Stimulated activated CD4-positive, alpha-beta T cell treated with anti-CD3 and anti-CD28 coated beads, Interleukin-12 subunit alpha, Interleukin-12 subunit beta, amount 100 ng/mL, for 24 hours (primary cell): ENCODE measurements at places on chromosomes 7 and 10.

DNA sequence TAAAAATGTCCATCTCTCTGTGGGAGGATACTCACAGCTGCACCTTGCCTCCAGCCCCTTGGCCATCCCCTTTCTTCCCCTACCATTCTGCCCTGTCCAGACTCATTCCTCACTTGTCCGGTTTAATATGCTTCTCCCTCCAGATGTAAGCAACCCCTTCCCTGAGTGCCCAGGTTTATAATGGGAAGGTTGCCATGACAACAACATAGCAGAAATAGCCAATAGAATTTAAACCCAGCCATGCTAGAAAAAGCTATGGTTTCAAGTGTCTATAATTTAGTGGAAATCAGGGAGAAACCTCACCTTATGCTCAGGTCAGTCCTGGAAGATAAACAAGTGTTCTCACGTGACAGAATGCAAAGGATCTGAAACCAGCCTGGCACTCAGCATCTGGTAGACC is 196.0 kb upstream of the FZD8 start:
- no peak for DNase-seq

DNA sequence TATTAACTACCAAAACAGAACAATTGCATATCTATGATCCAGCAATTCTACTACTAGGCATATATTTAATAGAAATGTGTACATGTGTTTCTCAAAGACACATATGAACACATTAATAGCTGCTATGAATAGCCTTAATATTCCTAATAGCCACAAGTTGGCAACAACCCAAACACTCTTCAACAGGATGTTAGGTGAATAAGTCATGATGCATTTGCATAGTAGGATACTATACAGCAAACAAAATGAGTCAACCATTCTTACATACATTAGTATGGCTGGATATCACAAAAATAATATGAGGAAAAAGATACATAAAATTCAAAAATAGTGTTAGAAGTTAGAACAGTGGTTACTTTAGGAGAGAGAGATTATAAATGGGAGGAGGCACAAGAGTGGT is 26.8 kb upstream of the ZNF746 start:
- DNase-seq = no peak

DNA sequence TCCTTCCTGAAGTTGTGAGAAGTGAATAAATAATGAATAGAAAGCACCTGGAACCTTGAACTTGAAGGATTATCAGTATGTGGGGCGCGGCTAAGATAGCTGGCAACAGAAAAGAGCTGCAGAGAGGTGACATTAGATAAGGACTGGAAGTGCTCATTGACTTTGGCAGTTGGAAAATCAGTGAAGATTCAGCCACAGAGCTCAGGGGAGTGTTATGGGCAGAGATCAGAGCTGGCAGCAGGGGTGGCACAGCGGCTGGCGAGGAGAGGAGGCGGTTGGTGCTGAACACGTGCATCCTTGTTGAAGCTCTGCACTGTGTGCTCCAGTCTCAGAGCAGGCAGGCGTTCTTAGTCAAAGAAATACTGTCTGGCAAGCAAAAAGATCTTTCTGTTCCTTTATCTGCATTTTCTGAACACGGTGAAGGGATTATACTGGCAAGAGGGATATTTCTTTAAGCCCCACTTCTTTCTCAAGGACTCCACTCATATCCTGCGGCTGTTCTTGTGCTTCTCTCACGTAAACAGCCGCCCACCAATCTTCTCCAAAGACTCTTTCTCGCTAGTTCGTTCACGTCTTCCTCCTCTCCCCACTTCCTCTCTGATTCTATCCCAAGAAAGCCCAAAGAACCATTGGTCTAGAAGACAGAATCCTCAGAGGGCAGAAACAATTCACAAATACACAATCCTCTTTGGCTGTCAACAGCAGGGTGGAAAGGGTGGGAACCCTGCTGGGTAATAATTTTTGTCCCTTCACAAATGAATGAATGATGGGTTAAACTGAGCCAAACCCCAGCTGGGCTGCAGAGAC is 38.6 kb upstream of the ADD3 start:
- no peak for DNase-seq

GRCh38 chr10:23412223-23412622 is 26.7 kb upstream of the OTUD1 start:
- no peak for DNase-seq

DNA sequence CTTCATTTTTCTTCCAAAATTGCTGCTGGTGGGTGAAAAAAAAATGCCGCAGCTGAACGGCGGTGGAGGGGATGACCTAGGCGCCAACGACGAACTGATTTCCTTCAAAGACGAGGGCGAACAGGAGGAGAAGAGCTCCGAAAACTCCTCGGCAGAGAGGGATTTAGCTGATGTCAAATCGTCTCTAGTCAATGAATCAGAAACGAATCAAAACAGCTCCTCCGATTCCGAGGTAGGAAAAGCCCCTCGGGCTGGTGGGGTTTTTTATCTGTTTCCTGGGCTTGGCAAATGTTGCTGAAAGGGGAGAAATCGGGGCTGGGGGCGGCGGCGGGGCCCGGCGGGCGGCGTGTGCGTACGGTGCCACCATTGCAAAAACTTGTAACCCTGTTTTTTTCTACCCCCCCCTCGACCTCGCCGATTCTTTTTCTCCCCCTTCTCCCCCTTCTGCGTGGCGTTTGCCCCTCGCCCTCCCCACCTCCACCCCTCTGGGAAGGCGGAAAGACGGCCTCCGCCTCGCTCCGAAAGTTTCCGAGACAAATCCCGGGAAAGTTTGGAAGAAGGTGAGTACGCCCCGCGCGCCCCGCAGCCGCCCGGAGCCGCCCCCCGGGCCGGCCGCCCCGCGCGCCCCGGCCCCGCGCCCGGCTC is 789 bp downstream of the TCF7L2 start:
- no peak for DNase-seq
